BJ (cell line): ENCODE measurements at places on chromosomes 4 and X.
A peak's percentile ranks its signal among the peaks of the same experiment; 100 is the strongest.

GRCh38 chr4:182307746-182308145 lies 64.5 kb downstream of the TENM3 start:
- DNase-seq: peak; percentile 94

GRCh38 chrX:107324493-107325310 lies 118.3 kb downstream of the DNAAF6 start:
- no peak for DNase-seq

- no peak for DNase-seq
These were observed 87.3 kb downstream of the UGT2B4 start for GRCh38 chr4:69408451-69408850.

GRCh38 chr4:14028862-14029261 lies 401.3 kb upstream of the BOD1L1 start:
- DNase-seq: no peak

DNA sequence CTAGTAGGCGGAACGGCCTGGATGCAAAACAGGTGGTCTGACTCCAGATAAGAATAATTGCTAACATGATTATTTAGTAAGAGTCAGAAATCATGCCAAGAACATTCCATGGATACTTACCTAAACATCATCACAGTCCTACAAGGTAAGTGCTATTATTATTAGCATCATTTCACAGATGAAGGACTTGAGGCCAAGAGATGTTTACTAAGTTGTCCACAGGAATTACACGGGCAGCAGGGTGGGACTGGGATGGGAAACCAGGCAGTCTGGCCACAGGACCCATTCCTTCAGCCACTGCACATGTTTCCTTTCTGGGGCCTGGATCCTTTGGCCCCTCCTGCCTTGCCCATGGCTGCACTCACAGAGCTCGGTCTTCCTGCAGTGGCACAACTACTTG lies 48.3 kb downstream of the ANAPC4 start:
- no peak for DNase-seq

- DNase-seq: peak; percentile 48
These were observed 822.4 kb downstream of the FAT4 start for GRCh38 chr4:126136922-126137781.

GRCh38 chr4:127246963-127247952 lies 385.5 kb upstream of the INTU start:
- DNase-seq: no peak

DNA sequence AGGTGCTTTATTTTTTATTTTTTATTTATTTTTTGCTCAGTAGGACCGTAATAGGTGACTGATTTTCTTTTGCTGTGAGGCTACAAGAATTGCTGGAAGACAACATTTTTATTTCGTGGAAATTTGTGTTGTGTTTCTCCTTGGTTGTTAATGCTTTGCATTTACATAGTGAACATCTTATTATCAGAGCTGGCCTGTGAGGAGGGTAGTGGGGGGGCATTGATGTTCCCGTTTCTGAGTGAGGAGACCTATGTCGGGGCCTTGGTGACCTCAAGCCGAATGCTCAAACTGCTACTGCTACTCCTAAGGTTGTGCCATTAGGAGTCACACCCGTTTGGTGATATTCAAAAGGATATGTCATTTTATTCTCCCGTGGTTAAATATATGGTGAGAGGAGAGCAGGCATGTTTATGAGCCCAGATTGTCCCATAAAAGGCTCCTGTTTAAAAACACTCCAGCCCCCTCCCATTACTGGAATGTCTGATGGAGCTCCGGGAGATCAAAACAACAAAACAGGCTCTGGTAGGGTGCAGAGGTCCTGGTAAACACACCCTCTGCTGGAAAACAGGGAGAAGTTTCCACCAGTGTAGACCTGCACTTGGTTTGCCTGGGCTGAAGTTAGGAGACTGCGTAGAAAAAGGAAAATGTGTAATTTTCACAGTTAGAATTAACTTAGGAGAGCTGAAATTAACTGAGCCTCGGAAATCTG lies 5.6 kb downstream of the PDGFRA start:
- no peak for DNase-seq

DNA sequence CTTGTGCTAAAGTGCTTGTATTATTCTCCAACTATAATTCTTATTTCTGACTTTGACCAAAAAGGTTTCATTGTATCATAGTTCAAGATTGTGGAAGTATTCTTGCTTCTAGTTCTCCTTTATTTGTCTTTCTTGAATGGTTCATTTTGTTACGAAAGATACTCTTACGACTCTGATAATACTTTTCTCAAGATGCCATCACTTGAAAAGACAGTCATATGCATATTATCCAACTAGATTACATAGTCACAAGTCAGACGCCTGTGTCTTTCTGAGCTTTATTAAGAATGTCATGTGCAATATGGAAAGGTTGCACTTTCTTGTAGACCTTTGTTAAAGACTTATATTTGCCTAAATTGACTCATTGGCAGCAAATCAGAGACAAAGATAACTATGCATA lies 71.4 kb upstream of the HPGD start:
- no peak for DNase-seq

- no peak for DNase-seq
These were observed 33.5 kb downstream of the GUCY2F start for GRCh38 chrX:109448282-109448938.

GRCh38 chr4:25993395-25994185 lies 79.6 kb downstream of the SMIM20 start:
- DNase-seq: no peak

DNA sequence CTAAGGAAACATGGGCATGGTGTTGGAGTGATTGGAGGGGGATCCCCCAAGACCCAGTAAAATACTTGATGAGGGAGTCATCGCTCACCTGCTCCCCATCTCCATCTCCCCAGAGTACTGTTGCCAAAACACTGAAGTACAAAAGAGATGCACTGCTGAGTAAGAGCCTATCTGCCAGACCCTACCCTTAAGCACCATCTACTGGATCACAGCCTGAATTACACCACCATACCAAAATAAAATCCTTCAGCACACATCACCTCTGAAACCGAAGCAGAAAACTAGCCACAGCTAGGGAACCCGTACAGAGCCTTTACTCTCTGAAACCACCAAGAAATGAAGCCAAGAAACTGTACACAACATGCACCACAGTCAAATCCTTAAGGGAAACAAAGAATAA lies 466.3 kb upstream of the ACTRT1 start:
- DNase-seq: no peak

- no peak for DNase-seq
These were observed 157.6 kb downstream of the DCK start for GRCh38 chr4:71151054-71151453.

- no peak for DNase-seq
These were observed 75.4 kb upstream of the C4orf50 start for GRCh38 chr4:6093671-6094070.

- peak; percentile 98 for DNase-seq
These were observed 97.0 kb downstream of the AFAP1 start for GRCh38 chr4:7842384-7843279.

DNA sequence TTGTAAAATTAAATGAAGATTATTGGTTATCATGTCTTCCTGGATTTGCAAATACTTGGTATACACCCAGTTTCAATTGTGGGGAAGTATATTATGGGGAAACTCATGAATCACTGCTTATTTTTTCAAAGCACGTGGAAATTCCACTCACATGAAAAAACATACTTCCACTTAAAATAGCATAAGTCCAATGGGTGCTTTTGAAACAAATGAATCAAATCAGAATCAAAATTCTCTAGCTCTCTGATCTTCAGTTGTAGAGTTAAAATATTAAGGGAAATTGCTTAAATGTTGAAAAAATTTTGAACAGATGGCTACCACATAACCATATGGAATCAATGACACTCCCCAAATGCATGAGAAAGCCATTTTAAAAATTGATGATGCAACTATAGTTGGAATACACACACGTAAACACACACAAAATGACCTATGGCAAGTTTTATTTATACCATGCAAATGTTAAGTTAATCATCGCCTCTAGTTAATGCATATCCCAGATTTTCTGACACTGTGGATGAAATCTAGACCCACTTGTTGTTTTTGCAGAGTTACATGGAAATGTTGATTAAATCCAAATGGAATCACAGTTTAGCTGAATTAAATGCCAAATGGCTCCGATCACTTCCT lies 93.2 kb downstream of the ARSF start:
- DNase-seq: no peak

GRCh38 chr4:127239902-127240763 lies 392.6 kb upstream of the INTU start:
- DNase-seq: no peak

GRCh38 chr4:189385098-189385497 lies 555.6 kb upstream of the FRG1 start:
- DNase-seq: no peak

GRCh38 chrX:81229901-81230300 lies 28.0 kb downstream of the SH3BGRL start:
- DNase-seq: no peak

DNA sequence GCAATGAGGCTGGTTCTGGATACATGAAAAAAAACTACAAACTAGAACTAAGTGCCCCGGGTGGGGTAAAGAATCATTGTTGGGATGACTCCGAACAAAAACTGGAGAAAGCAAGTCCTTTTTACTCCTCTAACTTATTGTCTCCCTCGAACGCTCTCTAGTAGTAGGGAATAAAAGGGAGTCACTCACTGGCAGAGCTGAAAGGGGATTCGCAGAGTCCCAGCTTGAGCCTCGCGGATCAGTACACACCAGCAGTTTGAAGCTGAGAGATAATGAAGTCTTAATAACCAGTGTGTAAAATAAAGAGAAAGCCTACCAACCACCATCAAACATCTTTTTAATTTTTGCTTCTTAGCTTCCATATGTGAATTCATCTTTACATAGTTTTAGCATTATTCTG lies 521.9 kb upstream of the ARX start:
- no peak for DNase-seq

DNA sequence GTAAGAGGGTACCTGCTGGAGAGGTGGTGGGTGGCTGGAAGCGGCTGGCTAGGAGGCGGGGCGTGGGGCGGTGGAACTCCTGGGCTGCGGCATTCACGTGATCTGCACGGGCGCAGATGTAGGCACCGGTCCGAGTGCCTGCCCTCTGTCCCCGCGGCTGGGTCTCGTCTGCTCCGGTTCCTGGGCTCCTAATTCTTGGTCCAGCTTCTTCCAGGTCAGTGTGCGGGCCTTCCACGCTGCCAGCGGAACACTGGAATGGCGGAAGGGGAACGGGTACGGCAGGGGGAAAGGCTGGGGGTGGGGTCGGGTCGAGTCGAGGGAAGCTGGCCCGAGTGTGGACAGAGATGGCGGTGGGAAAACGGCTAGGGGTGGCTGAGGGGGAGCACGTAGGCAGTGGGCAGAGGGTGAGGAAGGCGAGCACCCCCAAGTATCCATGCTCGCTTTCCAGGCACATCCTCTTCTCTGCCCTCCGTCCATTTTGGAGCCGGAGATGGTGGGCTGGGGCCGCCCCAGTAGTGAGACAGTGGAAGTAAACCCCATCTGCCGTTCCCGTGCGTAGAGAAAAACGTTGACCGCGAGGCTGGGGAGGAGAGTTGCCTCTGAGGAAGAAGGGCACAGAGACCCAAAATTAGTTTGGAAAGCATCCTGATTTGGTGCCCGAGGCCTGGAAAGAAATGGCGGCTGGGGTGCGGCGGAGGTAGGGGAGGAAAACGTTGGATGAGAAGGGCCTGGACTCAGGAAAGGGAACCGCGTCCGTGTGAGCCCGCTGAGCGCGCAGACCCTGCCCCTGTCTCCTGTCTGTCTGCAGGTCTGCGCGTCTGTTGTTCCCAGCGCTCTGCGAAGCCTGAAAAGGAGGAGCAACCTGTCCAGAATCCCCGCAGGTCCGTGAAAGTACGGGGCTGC lies at the start of gene TCEAL4:
Gene TCEAL4 (plus strand): TSS at position 105 of the 903 bp plus-strand sequence. CDS start 1,161 bp downstream, outside the sequence.
- no peak for DNase-seq

GRCh38 chrX:20215565-20215964 lies 51.1 kb downstream of the RPS6KA3 start:
- DNase-seq: no peak

- no peak for DNase-seq
These were observed 1.5 kb upstream of the DDX3X start for GRCh38 chrX:41332408-41333002.
